ENCODE measurements at places on chromosomes 4 and X. TPM values are rescaled to one million over a fixed set of nuclear protein-coding genes. Genes with fewer than 3 reads are reported as not detected.
A peak's percentile ranks its signal among the peaks of the same experiment; 100 is the strongest.

The PRDM5 gene
- total RNA-seq = 0.23 TPM

The FRG2 gene
- not detected for total RNA-seq

The GPR34 gene
- total RNA-seq = 1.2 TPM

The DMRTC1 gene
- not detected for total RNA-seq

- DNase-seq = no peak
Observed at GRCh38 chr4:177005674-177006230, 213.0 kb upstream of the VEGFC start.

- DNase-seq = no peak
Observed at GRCh38 chr4:188492886-188493285, 353.6 kb downstream of the TRIML1 start.

GRCh38 chr4:153010146-153010545 lies 74.0 kb downstream of the FHDC1 start:
- no peak for DNase-seq

- no peak for DNase-seq
Observed at GRCh38 chr4:102871772-102872171, 3.0 kb downstream of the CISD2 start.

DNA sequence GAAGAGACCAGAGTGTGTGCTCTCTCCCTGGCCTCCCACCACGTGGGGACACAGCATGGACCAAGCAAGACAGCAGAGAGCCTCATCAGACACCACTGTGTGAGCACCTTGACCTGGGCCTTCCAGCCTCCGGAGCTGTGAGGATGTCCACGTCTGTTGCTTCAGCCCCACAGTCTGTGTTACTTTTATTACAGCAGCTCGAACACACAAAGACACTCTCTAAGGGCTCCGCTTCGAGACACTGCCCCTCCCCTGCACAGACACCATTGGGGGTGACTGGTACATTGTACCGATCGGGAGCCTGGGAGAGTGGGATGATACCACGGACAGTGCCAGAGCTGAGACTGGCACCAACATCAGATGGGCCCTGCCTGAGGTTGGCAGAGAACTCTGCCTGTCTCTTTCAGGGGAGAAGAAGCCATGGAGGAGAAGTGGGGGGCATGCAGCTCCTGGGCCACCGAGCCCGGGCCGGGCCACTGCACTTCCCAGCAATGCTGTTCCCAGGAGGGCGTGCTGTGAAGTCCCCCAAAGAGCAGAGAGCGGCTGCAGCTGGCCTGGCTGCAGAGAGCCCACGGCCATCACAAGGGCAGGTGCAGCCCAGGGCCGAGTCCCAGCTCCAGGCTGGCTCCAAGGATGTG lies 48.1 kb upstream of the HMX1 start:
- DNase-seq = peak; percentile 19

- no peak for DNase-seq
Observed at GRCh38 chrX:126701380-126701779, 118.1 kb upstream of the PRR32 start.

DNA sequence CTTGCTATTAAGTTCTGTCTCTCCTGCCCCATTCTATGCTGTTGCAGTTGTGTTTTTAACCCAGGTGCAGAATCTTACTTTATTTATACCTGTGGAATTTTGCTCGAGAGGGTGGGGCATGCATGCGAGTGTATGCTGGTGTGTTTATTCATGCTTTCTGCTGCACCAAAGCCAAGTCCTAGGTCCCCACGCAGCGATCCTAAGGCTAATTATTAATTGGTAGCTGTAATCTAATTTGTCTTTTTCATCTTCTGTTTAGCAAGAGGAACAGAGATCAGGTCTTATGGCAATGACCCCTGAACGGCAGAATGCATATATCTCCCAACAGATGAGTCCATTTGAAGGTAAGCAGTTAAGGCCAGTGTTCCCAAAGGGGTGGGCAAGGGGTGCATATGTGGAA lies 58.7 kb upstream of the MTM1 start:
- DNase-seq = peak; percentile 54

GRCh38 chrX:9940421-9940820 lies 26.7 kb upstream of the CLDN34 start:
- no peak for DNase-seq

- DNase-seq = no peak
Observed at GRCh38 chr4:22473268-22473667, 42.6 kb downstream of the ADGRA3 start.

DNA sequence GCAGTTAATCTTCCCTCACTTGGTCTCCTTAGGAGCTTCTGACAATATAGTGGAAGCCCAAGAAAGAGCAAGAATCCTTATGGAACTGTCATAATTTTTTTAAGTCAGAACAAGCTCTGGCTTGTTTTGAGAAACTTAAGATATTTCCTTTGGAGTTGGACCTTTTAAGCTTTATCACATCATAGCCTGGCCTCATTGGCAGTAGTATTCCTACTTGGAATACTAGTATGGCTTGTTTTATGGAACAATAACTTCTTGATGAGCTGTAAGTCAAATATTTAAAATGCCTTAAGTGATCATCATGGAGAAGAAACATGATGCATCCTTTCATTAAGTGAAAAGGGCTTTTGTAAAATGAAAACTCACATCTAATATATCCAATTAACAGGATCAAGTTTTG lies 78.0 kb upstream of the NRK start:
- no peak for DNase-seq

- DNase-seq = no peak
Observed at GRCh38 chr4:306551-306961, 1.3 kb upstream of the ZNF732 start.

DNA sequence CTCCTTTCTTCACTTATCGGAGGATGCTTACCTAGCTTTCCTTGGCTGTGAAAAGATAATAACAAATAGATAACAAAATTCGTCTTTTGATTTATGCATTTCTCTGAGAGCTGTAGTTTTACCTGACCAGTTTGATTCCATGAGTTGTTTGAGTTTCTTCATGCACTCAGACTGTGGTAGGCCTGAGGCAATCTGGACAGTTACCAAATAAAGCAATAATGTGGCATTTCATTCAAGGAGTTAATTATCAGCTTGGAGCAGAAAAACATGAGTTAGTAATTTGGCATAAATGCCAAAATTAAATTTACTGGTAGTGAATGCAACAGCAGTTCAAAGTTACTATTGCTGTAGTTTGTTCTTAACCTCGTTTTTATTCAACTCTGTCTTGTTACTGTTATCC lies 53.5 kb downstream of the FABP2 start:
- no peak for DNase-seq

DNA sequence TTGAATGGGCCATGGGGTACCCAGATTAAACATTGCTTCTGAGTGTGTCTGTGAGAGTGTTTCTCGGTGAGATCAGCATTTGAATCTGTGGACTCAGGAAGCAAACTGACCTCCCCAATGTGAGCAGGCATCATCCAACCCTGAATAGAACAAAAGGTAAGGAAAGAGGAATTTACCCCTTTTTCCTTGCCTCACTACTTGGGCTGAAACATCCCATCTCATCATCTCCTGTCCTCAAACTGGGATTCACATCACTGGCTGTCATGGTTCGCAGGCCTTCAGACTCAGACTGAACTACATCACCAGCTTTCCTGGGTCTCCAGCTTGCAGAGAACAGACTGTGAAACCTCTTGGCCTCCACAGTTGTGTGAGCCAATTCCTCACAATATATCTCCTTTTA lies 47.1 kb downstream of the TEC start:
- no peak for DNase-seq

DNA sequence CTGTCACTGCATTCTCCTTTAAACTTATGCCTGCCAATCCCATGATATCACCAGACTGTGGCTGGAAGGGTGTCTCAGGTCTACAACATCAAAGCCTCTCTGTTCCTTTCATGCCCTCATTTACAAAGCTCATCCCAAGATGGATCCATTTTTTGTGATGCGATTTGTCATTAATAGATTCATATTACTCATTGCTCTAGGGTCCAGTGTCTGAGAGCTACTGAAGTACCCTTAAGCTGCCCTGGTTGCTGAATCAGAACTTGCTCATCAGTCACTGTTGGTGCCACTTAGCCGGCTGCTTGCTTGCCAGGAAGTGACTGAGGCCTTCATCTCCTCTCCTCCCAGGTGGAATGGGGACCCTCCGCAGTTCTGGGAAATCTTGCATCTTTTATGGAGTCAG lies 395.5 kb upstream of the BOD1L1 start:
- DNase-seq = no peak

DNA sequence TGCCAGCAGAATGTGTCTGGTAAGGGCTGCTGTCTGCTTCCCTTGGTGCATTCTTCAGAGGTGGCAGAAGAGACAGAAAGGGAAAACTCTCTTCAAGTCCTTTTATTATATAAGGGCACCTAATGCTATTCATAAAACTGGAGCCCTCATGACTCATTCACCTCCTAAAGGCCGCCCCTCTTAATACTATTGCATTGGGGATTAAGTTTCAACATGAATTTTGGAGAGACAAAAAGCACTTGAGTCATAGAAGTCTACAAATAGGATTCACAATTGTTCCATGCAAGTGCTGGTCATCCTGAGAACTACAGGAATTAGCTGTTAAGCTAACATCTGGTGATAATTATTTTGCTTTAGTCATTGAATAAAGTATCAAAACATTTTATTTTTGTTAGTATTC lies 349.5 kb downstream of the HS3ST1 start:
- DNase-seq = no peak

GRCh38 chrX:70141373-70141772 lies 8.1 kb downstream of the IGBP1 start:
- DNase-seq = no peak

DNA sequence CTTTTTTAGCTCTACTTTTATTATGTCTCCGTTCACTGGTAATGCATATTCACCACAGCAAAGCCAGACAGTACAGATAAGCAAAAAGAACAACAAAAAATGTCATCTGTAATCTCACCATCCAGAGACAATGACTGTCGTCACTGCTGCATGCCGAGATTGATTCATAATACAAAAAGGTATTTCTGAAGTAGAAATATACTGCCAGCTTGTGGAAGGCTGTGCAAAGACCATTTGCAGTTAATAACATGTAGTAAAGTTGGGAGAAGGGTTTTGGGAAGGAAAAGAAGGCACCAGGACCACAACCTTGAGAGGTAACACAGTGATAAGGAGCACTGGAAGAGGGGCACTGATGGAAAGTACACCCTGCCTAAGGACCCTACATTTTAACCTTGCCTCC lies 223.0 kb upstream of the ZIC3 start:
- no peak for DNase-seq

DNA sequence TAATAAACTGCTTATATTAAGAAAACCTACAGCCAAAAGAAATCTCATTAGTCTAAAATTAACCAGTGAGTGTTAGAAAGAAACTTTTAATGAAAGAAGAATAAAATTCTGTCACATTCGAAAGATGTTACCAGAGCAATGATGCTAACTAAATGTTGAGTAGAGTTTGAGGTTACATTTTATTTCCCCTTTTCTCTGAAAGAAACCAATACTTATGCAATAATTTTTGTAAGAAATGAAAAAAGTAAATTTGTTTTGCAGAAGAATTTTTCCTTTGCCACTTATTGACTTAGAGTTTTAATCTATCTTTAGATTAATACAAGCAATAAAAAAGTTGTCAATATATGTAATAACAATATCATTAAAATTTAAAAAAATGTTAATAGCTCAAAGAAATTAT lies 574.0 kb upstream of the GALNTL6 start:
- no peak for DNase-seq

- no peak for DNase-seq
Observed at GRCh38 chr4:14018191-14018853, 390.8 kb upstream of the BOD1L1 start.

DNA sequence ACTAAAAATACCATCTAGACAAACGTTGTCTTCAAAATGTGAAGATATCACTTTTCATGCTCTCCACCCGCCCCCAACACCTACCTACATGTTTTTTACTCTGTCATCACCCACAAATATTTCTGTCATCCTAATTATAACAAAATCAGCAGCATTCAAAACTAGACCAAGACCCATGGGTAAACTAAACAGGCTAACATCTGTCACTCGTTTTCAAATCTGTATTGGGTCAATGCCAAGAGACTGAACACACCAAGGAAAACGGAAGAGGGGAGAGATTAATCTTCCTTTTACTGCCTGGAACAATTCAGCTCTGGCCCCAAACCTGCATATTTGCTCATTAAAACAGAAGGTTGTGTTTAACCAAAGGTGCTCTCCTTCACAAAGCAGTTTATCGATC lies 17.5 kb downstream of the FAM184B start:
- no peak for DNase-seq

DNA sequence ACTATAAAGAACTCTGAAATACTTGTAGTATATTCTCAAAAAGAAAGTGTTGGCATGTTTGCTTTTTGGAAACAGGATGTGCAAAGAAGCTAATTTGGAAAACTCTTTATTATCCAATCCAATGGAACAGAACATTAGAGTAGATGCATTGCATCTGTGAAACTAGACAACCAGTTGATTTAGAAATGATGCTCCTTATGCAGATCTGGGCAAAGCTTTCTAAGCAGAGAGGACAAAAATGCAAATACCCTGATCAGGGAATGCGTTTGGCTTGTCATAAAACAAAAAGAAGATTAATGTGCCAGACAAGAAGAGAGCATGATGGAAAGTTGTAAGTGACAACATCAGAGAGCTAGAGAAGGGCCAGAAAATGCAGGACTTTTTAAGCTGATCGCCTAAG lies 142.3 kb downstream of the RCHY1 start:
- DNase-seq = no peak

DNA sequence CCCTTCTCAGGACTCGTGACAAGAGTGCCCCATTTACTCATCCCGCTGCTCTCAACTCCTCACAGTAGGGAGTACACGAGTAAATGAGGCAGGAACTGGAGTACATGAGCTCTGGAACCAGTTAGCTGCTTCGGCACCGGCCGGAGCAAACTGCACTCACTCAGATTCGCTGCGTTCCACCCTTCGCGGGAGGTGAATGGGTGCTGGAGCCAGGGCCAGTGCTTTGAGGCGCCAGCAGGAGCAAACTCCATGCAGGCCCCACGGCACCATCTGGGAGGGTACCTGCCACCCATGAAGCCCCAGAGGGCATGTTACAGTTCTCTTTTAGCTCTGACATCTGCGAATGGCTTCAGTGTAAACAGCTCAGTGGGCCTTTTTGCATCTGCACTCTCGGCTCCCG lies 315.5 kb upstream of the GK2 start:
- DNase-seq = no peak

DNA sequence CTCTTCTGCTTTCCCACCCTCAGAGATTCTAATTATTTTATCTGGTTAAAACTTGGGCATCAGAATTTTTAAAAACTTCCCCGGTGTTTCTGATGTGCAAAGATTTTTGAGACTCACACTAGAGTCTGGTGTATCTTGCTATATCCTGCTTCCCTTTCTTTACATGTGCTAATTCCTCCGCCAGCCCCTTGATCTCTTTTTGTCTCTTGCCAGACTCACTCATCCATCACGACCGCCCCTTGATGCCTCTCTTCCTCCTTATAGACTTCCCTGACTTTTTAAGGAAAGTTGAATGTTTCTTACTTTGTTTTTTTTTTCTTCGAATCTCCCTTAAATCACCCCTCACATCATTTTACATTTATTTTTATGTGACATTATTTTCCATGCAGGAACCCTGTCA lies 274.9 kb upstream of the PITX2 start:
- DNase-seq = no peak

DNA sequence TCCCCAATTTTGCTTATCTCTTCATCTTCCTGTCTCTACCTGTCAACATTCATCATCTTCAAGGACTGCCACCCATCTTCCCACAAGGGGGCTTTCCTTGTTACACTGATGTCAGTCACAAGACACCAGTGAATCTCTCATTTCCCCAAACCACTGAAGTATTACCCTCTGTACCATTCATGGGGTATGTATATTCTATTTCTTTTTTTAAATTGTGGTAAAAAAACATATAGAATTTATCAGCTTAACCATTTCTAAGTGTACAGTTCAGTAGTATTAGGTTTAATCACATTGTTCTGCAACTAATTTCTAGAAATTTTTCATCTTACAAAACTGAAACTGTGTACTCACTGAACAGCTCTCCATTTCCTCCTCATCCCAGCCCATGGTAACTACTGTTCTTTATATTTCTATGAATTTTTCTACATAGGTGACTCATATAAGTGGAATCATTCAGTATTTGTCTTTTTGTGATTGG lies 98.6 kb downstream of the LARP7 start:
- no peak for DNase-seq
